ENCODE measurements at places on chromosomes 4 and X.

GRCh38 chr4:114038762-114039387 is 59.4 kb upstream of the ARSJ start:
- no peak for DNase-seq

DNA sequence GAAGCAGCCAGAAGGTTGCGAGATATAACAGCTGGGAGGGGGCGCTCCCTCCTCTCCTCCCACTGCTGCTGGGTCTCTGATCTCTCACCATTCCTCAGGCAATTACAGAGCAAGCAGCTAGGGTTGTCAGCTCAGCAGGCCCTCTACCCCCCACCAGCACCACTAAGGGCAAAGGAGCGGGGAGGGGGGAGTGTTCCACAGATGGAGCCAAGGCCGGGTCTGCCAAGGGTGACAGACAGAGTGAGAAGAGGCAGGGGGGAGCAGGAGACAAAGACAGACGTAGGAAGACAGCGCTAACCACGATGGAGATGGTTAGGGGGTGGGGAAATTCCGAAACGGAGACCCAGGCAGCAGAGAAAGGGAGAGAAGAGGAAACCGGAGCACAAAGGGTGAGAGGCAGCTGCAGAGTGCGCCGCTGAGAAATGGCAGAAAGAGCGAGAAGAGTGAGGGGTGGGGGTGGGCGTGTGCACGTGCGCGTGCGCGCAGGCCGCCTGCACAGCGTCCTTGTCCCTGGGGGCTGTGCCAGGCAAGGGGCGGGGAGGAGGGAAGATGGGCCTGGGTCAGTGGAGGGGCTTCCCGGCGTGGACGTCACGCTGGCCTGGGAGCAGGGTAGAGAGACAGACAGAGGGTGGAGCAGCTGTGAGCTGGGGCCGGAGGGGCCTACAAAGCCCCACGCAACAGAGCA is 6.9 kb downstream of the L1CAM start:
- DNase-seq: no peak

DNA sequence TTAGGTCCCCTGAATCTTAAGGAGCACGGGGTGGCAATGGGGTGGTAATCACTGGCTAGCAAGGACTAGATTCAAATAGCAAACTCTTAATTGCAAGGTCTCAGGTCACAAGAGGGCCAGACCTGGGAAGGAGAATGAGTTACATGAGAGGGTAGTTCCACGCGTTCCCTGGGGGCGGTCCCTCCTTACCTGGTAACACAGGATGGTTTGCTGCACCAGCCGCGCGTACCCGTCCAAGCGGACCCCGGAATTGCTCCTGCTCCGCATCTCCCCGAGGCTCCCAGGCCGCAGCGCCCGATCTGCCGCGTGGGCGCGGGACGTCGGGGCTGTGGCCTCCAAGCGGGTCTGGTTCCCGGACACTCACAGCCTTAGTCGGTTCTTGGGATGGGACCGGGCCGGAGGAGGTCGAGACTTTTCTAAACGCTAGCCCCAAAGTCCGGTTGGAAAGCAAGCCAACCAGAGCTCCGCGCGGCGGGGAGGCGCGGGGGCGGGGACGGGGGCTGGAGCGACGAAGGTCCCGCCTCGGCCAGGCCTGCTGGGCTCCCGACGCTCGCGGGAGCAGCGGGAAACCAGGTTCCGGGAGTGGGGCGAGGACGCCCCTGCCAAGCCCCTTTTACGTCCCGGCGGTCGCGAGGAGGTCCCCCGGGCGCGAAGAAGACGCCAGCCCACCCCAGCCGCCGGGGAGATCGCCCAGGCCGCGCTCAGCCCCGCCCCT is at the start of gene PHKA2:
Gene PHKA2, minus strand, starts transcription at position 449 of the 715 bp plus-strand sequence. Its CDS starts 182 bp downstream, at position 267.
- DNase-seq: no peak

GRCh38 chrX:97016106-97016505 is 132.4 kb downstream of the RPA4 start:
- no peak for DNase-seq

DNA sequence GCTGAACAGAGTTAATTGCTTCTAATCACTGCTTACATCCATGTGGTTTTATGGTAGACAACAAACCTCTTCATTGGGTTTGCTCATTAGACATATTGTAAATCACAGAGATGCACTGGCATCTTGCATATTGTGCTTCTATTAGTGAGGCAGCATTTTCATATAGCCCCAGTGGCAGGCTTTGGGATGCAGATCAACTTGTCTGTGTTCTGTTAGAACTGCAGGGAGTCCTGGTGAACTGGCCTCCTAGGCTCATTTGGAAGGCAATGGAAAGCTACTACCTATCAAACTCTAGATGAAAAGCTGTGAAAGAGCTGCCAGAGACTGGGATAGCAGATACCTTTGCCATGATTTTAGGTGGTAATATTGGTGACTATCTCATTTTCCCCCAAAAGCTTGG is 108.8 kb downstream of the NAA11 start:
- DNase-seq: no peak

DNA sequence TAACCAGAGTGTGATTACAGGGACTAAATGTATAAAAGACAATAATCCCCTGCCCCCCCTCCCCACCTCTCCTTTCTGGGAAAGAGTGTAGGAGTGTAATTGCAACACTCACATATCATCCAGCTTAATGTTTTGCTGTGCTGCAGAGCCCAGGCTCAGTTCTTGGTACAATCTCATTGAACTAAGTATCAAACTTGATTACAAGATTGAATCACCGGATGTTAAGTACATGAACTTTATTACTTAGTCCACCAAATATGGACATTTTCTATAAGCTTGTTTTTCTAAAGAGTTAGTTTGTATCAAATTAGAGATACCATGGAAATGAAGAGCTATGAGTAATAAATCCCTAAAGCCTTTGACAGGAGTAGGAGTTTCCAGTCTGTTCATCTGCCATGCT is 559.1 kb downstream of the ZNF674 start:
- no peak for DNase-seq

DNA sequence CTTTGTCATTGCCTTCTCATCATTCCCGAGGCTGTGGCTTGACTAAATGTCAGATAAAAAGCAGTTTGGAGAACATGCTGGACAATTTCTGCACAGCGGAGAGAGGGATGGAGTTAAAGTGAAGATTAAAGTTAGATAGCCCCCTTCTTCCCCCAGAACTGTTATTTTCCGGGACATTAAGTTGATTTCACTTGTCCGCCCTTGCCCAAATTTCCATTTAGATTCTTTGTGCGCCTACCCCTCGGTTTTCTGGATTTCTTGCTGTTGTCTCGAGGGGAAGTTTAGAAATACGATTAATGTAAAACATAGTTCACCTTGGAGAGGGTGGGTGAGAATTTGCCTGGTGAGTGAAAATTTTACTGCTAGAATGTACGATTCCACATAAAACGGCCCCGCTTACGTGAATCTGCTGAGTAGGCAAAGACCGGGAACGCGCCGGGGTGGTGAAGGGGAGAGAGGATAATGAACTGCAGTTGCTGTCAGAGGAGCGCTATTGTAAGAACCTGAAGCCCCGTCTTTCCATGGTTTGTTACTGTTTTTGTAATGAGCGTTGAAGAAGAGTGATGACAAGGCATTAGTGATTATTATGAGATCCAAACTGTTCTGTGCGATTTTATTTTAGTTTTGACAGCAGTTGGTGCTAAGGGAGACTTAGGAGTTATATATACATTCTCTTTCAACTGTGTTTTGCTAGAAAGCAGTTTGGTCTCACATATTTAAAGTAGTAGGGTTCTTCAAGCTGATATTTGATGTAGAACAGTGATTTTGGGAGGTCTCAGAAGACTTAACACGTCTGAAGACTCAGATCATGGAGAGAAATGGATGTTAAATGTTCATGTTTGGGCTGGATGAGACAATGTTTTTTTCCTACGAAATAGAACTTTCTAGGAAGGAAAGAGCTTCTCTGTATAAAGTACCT is 73.0 kb downstream of the AFF1 start:
- DNase-seq: peak; percentile 38

DNA sequence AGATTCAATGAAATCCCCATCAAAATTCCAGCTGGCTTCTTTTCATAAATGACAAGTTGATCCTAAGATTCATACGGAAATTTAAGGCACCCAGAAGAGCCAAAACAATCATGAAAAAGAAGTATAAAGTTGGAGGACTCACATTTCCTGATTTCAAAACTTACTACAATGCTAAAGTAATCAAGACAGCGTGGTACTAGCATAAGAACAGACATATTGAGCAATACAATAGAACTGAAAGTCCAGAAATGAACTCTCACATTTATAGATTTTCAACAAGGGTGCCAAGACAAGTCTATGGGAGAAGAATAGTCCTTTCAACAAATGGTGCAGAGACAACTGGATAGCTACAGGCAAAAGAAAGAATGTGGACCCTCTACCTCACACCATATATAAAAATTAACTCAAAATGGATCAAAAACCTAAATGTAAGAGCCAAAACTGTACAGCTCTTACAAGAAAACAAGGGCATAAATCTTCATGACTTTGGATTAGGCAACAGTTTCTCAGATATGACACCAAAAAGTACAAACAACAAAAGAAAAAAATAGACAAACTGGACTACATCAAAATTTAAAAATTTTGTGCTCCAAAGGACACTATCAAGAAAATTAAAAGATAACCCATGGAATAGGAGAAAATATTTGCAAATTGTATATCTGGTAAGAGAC is 28.5 kb downstream of the SASH3 start:
- no peak for DNase-seq

- DNase-seq: no peak
These were observed 33.1 kb upstream of the DDX3X start for GRCh38 chrX:41300758-41301437.

GRCh38 chrX:111039606-111040005 is 56.4 kb upstream of the PAK3 start:
- DNase-seq: no peak

DNA sequence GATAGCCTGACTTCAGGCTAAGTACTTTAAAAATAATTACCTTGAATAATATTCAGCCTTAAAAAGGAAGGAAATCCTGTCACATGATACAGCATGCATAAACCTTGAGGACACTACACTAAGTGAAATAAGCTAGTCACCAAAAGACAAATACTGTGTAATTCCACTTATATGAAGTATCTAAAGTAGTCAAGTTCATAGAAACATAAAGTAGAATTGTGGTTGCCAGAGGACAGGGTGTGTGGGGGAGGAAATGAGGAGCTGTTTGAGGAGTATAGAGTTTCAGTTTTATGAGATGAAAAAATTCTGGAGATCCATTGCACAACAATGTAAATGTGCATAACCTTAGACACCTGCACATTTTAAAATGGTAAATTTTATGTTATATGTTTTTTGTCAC is 5.6 kb upstream of the STPG2 start:
- DNase-seq: no peak

- DNase-seq: no peak
These were observed 20.9 kb upstream of the USP27X start for GRCh38 chrX:49858341-49858740.

GRCh38 chr4:71267244-71267643 is 71.6 kb upstream of the SLC4A4 start:
- DNase-seq: no peak

DNA sequence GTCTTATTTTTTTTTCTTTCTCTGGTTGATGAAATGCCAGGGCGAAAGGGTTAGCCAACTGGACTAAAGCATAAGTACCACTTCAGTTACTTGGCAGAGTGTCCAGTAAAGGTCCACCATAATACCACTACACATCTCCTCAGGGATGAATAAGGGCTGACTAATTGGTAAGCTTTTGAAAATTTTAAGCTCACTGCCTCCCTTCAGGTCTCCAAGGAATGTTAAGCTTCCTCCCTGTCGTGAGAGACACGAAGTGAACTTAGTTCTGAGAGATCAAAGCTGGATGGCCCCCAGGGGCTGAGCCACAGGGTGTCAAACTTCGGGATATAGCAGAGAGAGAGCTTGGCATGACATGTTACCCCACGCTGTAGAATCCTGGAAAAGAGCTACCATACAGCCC is 111.4 kb downstream of the VSIG4 start:
- no peak for DNase-seq

- no peak for DNase-seq
These were observed 160.7 kb upstream of the FTHL17 start for GRCh38 chrX:31232506-31232905.

DNA sequence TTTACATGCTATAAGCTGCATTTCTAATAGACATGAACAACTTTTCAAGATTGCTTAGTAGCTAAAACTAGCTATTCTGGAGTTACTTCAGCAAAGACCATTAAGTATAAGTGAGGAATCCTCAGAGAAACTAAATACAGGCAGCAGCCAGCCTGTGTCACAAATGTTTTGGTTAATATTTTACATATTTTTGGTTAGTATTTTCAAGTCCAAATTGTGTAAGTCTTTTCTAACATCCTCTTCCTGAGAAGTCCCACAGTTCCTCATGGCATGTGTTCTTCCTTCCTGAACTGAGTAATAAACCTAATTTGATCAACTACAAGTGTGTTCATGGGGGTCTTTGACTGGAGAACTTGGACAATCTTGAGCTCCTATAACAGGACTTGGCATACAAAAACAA is 42.4 kb upstream of the MCF2 start:
- DNase-seq: no peak

- DNase-seq: no peak
These were observed 16.5 kb downstream of the TRAPPC11 start for GRCh38 chr4:183675625-183676024.

All from CD4-positive, alpha-beta T cell treated with Interleukin-10 for 1 hour (primary cell).